Stimulated activated naive CD8-positive, alpha-beta T cell treated with anti-CD3 and anti-CD28 coated beads, Interleukin-15, Interleukin-2, amounts not matched to agents 100 U/mL and 50 U/mL, for 24 hours (primary cell): ENCODE measurements at places on chromosomes 11 and 22.

- DNase-seq, result no peak
These were observed 234.8 kb downstream of the GRIK4 start for GRCh38 chr11:120746376-120746775.

- peak; percentile 81 for DNase-seq
These were observed 10.1 kb downstream of the CHST1 start for GRCh38 chr11:45655347-45655756.

- DNase-seq, result no peak
These were observed 58.0 kb upstream of the PLET1 start for GRCh38 chr11:112318661-112319060.

DNA sequence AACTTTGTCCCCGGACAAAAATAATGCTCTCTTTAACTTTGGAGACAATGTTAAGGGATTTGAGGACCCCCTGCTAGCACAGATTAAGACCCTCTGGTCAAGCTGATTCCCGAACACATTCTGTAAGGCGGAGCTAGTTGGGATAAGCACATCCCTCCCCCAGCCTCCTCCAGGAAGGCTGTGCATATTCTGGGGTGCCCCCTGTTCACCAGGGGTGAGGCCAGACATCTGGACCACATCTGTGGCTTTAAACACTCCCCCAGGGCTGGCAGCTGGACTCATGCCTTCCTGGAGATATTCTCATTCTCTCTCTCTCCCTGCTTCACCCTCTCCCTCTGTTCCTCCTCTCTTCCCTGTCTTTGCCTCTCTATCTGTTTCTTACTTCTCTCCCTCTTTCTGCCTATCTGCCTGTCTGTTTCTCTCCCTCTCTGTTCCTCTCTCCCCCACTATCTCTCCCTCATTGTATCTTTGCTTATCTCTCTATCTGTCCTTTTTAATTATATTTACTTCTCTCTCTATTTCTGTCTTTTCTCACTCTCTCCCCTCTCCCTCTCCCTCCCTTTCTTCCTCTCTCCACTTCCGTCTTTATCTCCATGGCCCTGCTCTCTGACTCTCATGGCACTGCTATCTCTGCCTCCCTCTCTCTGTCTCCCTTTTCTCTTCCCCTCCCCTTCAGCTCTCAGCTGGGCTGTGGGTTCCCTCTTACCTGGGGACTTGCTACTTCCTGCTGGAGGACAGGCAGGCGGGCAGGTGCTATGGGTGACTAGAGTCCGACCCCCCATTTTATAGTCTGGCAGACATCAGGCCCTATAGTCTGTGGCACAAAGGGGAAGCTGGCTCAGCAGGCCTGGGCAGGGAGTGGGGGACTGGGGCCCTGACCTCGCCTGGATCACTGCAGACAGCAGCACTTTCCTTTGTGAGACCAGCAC lies at the start of gene CRYBB1:
CRYBB1 (minus strand) TSS at position 757 of the 929 bp plus-strand sequence. CDS start 1,708 bp downstream, outside the sequence.
- no peak for DNase-seq

DNA sequence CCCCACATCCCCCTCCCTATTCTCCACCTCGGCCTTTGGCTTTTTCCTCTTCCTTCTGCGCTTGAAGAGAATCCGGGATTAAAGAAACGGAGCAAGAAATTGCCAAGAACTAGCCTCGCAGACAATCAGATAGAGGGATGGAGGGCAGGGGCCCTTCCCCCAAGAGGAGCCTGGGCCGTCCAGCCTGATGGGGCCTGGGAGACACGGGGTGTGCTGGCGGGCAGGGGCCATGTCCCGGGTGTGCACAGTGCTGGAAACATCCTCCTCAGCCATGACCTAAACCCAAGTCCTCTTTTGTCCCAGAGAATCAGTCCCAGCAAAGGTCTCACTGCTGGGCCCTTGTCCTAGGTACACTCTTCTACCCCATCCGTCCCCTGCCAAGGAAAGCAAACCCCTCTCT lies 47.7 kb upstream of the LMO1 start:
- DNase-seq, result no peak

- DNase-seq, result no peak
These were observed 28.1 kb upstream of the CREB3L1 start for GRCh38 chr11:46249103-46249937.

DNA sequence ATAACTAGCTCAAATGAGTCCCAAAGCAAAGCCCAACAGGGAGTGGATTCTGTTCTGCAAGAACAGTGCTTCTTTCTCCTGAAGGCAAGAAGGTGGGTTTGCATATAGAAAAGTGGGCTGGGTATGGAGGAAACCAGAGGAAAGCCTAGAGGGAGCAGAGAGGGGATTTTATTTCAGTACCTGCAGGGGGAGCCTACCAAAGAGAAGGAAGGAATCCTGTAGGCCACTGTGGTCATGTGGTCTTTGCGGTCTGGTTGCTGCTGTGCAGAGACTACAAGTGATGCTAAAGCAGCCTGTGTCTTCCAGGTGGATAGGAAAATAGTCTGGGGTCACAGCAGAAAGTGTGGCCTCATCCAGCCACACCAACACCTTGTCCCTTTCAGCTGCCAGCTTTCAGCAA lies 33.2 kb upstream of the ZBTB16 start:
- DNase-seq, result peak; percentile 17
